ENCODE measurements at places on chromosomes 7 and 10. TPM values are rescaled to one million over a fixed set of nuclear protein-coding genes. Genes with fewer than 3 reads are reported as not detected.

DNA sequence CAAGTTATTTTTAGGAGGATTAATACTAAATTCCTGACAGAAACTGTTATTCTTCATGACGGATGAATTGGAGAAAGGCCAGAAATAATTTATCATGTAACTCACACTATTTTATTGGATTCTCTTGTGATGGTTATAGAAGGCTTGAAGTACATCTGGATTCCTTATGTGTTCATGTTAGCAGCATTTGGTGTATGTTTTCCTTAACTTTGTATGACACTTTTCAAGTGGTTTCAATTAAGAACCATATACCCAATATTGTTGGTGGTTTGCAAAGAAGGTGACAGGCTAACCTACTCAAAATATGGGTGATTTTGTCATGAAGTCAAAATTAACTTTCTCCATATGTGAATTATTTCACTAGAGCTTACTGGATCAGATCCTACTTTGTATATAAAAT lies 532.2 kb upstream of the CNTNAP2 start:
- no peak for DNase-seq

- DNase-seq = no peak
These were observed 76.9 kb upstream of the ANK3 start for GRCh38 chr10:60466267-60467201.

DNA sequence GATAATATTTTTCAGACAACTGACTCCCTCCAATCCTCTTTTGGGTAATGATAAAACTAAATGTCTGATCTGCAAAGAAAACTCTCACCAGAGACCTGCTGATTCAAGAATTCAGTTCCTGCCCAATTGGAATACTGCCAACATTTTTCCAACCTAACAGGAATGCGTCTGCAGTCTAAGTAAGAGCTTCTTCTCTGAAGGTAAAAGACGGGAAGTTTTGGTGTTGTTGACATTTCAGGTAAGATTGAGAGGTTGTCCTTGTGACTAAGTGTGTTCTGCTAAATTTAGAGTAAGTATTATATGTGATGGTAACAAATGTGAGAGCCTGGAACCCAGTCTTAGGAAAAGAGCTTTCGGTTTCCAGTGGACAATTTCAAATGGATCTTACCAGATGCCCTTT lies 17.6 kb downstream of the IFIT5 start:
- no peak for DNase-seq

DNA sequence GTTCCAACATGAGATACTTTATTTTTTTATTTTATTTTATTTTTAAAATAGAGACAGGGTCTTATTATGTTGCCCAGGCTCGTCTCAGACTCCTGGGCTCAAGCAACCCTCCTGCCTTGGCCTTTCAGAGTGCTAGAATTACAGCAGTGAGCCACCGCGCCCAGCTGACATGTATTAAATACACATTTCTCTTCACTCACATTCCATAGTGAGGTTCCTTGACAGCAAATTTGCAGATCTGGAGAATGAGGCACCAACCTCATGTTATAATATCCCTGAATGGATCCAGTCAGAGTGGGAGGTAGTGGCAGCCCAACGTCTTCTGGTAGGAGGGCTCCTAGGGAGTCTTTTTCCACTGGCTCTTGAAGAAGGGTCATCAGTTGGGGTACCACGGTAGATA lies 46.1 kb downstream of the OGDH start:
- no peak for DNase-seq

GRCh38 chr7:54882694-54883093 lies 123.7 kb upstream of the SEC61G start:
- DNase-seq = no peak

CPN1 gene
- not detected for total RNA-seq

BHLHA15 gene
- 0.71 TPM for total RNA-seq

OR2A1 gene
- not detected for total RNA-seq

SPDYE8 gene
- total RNA-seq = not detected

BICC1 gene
- total RNA-seq = 28.5 TPM

Measured in posterior vena cava (tissue), 2 donors.